Mesendoderm (in vitro differentiated cells): ENCODE measurements at places on chromosomes 7 and 10.

- DNase-seq: no peak
- no peaks in the 10 kb centered on the region for H3K4me1 ChIP-seq
- H3K27ac ChIP-seq: no peak overlapping the region
- no peaks in the 10 kb centered on the region for H3K27me3 ChIP-seq
Measured at GRCh38 chr7:98511175-98511574, 105.9 kb upstream of the NPTX2 start.

- H3K4me1 ChIP-seq: no peaks in the 10 kb centered on the region
- no peaks in the 10 kb centered on the region for H3K27me3 ChIP-seq
- DNase-seq: no peak
- no peak overlapping the region for H3K4me3 ChIP-seq
Measured at GRCh38 chr7:124918662-124919061, 11.0 kb downstream of the POT1 start.

DNA sequence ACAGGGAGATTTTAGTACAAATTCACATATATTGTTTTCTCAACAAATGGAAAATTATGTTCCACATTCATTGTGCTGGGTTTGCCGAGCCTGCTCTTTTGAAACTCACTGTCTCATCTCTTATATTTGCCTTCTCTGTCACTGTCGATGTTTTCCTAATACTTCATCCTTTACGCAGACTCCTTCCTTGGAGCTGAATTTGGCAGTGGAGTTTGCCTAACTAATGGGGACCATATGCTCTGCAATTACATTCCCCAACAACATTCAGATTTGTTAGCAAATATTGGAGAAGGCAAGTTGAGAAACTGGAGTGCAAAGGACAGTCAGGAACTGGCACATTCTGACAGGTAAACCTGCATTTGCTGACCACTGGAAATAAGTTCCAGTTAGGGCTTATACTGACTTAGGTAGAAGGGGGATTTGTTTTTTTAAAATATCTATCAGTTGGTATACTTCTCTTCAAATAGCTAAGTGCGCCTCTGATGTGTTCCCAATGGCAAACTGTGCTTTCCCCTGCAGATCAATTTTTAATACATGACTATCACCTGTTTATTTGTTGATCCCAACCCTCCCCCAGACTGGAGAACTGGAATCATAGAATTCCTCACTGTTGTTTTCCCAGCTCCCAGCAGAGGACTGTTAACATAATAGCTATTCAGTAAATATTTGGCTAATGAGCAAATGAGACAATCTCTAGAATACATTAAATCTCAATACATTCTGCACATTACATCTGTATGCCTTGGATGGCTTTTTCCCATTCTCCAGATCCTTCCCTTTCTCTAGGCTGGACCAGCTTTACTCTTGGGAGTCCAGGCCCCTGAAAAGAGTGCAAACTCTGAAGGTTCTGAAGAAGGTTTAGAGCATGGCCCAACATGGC, 769.3 kb downstream of the KCNMA1 start:
- H3K4me3 ChIP-seq: no peak overlapping the region
- no peaks in the 10 kb centered on the region for H3K36me3 ChIP-seq
- H3K27ac ChIP-seq: no peak overlapping the region
- H3K27me3 ChIP-seq: no peaks in the 10 kb centered on the region
- no peak for DNase-seq
- no peaks in the 10 kb centered on the region for H3K4me1 ChIP-seq

DNA sequence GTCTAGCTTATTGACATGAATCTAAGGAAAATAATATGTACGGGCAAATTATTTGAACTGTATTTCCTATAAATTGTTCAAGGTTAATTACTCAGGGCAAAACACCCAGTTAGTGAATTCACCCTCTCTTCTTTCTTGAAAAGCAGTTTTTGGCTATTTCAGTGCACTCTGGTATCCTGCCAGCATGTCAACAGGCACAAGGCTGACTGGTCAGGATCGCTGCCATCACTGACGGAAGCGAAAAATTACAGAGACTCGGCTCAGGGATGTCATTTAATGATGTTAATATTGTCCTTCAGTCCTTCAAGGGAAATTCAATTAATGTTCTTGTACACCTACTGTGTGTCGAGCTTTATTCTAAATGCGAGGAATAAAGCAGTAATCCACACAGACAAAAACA, 28.3 kb upstream of the OLAH start:
- no peaks in the 10 kb centered on the region for H3K4me1 ChIP-seq
- no peak overlapping the region for H3K4me3 ChIP-seq

DNA sequence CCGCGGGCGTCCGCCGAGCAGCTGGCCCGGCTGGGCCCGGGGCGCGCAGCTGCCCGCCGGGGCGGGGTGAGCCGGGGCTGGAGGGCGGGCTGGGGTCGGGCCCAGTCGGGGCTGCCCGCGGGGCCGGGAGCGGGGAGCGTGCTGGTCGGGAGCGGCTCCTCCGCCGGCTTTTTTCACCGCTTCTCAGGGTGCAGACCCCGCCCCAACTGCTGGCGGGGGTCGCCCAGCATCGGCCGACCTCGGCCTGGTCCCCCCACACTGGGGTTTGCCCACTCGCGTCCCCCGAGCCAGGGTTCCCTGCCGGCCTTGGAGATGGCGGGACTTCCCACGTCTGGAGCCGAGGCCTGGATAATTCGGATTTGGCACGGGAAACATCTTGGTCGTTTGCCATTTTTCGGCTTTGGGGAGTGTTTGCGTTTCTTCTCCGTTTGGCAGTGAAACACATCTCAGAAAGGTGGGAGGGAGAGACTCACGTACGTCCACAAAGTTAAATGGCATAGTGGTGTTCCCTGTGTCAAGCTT, 432 bp downstream of the TMEM248 start:
- H3K27me3 ChIP-seq: no peaks in the 10 kb centered on the region
- H3K4me1 ChIP-seq: no peaks in the 10 kb centered on the region

DNA sequence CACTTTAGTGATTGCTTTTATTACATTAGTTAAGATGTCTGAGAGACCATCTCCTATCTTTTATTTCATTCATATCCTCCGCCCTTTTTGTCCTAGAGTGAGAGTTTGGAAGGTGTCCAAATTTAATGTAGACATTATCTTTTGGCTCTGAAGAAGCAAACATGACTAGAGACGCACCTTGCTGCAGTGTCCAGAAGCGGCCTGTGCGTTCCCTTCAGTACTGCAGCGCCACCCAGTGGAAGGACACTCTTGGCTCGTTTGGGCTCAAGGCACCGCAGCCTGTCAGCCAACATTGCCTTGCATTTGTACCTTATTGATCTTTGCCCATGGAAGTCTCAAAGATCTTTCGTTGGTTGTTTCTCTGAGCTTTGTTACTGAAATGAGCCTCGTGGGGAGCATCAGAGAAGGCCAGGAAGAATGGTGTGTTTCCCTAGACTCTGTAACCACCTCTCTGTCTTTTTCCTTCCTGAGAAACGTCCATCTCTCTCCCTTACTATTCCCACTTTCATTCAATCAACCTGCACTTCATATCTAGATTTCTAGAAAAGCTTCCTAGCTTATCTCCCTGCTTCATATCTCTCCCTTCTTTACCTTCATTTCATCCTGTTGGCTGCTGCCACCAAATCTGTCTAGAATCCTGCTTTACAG, 10.4 kb upstream of the CLCN1 start:
- H3K27me3 ChIP-seq: no peaks in the 10 kb centered on the region
- no peak overlapping the region for H3K4me3 ChIP-seq
- no peak overlapping the region for H3K27ac ChIP-seq
- peak; percentile 66 for DNase-seq

DNA sequence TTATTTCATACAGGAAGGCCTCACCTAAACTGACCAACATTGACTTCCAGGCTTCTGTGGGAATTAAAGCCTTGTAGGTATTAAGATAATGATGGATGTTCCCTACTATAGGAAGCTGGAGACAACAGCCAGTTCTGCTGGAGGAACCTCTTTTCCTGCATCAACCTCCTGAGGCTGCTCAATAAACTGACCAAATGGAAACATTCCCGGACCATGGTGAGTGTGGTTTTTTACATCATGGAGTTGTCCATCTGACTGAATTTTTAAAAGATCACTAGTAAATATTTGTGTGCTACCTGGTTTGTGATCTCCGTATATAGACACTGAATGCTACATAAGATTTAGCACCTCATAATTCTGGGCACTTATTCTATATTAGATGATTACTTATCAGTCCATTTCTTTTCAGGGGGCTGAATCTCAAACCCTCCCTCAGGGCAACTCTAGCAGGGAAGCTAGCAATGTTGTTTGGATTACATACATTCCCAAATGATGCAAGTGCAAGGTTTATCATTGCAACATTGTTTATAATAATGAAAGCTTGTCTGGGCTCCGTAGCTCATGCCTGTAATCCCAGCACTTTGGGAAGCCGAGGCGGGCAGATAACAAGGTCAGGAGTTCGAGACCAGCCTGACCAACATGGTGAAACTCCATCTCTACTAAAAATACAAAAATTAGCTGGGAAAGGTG, 21.5 kb upstream of the SMKR1 start:
- H3K4me3 ChIP-seq: no peak overlapping the region
- no peaks in the 10 kb centered on the region for H3K27me3 ChIP-seq
- H3K27ac ChIP-seq: no peak overlapping the region
- no peaks in the 10 kb centered on the region for H3K36me3 ChIP-seq
- no peaks in the 10 kb centered on the region for H3K4me1 ChIP-seq
- DNase-seq: no peak

DNA sequence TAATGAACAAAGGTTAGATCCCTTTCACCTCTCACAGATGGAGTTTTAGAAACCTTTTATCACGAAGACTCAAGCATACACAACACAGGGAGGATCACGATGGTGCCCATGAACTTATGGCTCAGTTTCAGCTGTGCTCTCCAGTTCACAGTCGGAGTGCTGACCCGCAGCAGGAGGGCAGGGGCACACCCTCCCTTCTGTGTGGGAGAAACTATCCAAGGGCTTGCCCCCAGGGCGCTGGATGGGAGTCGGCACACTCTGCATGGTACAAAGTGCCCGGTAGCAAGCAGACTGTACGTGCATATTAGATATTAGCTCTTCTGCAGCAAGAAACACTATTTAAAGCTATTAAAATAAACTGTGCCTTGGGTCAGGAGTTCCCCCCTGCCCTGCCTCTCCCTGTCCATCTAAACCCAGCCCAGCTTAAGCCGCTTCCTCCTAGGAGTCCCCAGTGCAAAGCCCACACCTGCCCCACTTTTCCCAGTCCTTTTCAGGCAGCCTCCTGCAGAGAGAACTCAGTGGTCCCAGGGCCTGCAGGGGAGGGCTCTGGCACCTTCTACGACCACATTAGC, 76.5 kb downstream of the CHST15 start:
- no peaks in the 10 kb centered on the region for H3K27me3 ChIP-seq
- H3K4me1 ChIP-seq: peaks cover 2% of the 10 kb centered on the region
- no peak overlapping the region for H3K27ac ChIP-seq
- H3K36me3 ChIP-seq: no peaks in the 10 kb centered on the region

DNA sequence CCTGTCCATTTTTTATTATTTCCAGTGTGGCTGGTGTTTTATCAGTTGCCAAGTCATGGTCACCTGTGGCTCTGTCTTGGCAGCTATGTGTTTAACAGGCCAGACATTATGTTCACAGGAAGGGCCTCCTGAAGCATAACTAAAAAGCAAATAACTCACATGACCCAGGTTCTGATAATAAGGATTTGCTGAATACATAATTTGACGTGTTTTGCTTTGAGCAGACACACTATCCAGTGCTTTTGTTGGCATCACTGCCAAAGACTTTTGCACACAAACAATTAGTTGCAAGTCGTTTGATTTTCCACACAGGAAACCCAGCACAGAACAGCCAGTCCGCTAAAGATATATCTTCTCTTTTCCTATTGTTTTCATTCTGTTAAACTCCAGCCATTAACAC, 173.6 kb downstream of the ARL4A start:
- no peaks in the 10 kb centered on the region for H3K4me1 ChIP-seq
- H3K27ac ChIP-seq: no peak overlapping the region
- DNase-seq: no peak

DNA sequence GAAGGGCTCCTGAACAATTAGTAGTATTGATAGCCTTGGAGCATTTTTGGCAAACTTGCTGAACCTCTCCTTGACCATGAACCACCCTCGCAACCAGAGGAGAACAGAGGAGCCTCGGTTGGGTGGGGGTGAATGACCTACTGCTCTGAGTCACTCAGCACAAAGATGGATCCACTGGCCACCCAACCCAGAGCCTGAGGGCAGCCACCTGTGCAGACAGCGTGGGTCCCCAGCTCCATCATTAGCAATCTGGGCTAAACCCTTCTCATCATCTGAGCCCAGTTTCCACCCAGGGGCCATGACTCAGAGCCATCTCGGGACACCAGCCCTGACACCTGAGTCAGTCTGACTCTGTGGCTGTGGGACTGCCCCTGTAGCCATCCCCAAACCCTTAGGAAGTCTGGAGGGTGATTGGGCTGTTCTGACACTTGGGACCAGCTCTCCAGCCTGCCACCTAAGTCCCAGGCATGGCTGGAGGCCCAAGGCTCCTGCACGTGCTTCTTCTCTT, 171.8 kb upstream of the GPR26 start:
- no peak overlapping the region for H3K27ac ChIP-seq
- no peaks in the 10 kb centered on the region for H3K27me3 ChIP-seq
- H3K36me3 ChIP-seq: no peaks in the 10 kb centered on the region
- DNase-seq: no peak
- no peak overlapping the region for H3K4me3 ChIP-seq

- H3K27me3 ChIP-seq: no peaks in the 10 kb centered on the region
- no peak overlapping the region for H3K4me3 ChIP-seq
- H3K4me1 ChIP-seq: peaks cover 2% of the 10 kb centered on the region
- no peak overlapping the region for H3K27ac ChIP-seq
- DNase-seq: no peak
Measured at GRCh38 chr7:97116308-97116707, 1.2 kb upstream of the SDHAF3 start.

GRCh38 chr10:125274961-125275360, 114.6 kb upstream of the CTBP2 start:
- no peak overlapping the region for H3K4me3 ChIP-seq
- DNase-seq: no peak
- no peaks in the 10 kb centered on the region for H3K36me3 ChIP-seq
- no peaks in the 10 kb centered on the region for H3K27me3 ChIP-seq

DNA sequence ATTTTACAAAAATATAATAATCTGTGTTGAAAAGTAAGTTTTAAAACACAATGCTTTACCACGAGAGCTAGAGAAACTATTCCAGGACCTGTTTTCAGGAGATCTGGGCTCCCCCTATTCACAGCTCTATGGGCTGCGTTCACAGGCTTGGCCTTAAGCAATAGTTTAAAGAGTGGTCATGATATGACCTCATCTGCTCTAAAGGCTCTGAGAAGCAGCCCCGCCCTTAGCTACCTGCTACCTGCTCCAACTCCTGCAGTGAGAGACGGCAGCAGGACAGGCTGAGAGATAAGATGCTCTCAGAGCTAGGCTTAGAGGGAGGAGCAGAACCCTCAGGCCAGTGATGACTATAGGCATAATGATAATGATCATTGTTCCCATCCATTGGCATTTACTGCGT, 12.6 kb downstream of the ALOX5 start:
- H3K27me3 ChIP-seq: no peaks in the 10 kb centered on the region
- H3K36me3 ChIP-seq: no peaks in the 10 kb centered on the region
- DNase-seq: peak; percentile 44
- H3K4me3 ChIP-seq: no peak overlapping the region
- no peaks in the 10 kb centered on the region for H3K4me1 ChIP-seq

GRCh38 chr10:101972761-101973160, 83.2 kb downstream of the ARMH3 start:
- no peaks in the 10 kb centered on the region for H3K27me3 ChIP-seq
- no peak overlapping the region for H3K27ac ChIP-seq
- peaks cover 3% of the 10 kb centered on the region for H3K36me3 ChIP-seq
- no peak for DNase-seq

GRCh38 chr10:122149561-122150505, 121.3 kb upstream of the BTBD16 start:
- H3K27ac ChIP-seq: no peak overlapping the region
- H3K27me3 ChIP-seq: no peaks in the 10 kb centered on the region
- H3K4me1 ChIP-seq: peaks cover 4% of the 10 kb centered on the region

- no peak overlapping the region for H3K4me3 ChIP-seq
- H3K36me3 ChIP-seq: no peaks in the 10 kb centered on the region
- no peak overlapping the region for H3K27ac ChIP-seq
- no peaks in the 10 kb centered on the region for H3K27me3 ChIP-seq
- H3K4me1 ChIP-seq: no peaks in the 10 kb centered on the region
Measured at GRCh38 chr10:2925631-2926030, 141.7 kb upstream of the PFKP start.
